GM04503 (cell line): ENCODE measurements at places on chromosomes 12 and 14.

DNA sequence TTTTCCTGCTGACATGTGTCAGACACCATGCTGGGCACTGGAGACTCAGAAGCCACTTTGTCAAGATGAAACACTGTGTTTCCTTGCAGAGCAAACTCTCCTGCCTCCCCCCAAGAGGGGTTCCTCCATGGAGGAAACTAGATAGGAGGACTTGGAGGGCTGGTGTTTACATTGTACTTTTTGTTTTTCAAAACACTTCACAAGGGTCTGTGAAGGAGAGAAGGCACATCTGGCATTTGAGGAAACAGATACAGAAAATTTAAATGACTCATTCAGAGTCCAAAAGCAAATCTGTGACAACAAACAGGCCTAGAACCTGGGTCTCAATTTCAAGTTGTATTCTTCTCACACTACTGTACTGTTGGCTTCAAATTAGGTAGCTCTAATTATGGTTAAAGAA lies 6.7 kb upstream of the CDKL1 start:
- DNase-seq = no peak

- DNase-seq = no peak
Measured at GRCh38 chr14:94317259-94317658, 5.9 kb downstream of the SERPINA6 start.

DNA sequence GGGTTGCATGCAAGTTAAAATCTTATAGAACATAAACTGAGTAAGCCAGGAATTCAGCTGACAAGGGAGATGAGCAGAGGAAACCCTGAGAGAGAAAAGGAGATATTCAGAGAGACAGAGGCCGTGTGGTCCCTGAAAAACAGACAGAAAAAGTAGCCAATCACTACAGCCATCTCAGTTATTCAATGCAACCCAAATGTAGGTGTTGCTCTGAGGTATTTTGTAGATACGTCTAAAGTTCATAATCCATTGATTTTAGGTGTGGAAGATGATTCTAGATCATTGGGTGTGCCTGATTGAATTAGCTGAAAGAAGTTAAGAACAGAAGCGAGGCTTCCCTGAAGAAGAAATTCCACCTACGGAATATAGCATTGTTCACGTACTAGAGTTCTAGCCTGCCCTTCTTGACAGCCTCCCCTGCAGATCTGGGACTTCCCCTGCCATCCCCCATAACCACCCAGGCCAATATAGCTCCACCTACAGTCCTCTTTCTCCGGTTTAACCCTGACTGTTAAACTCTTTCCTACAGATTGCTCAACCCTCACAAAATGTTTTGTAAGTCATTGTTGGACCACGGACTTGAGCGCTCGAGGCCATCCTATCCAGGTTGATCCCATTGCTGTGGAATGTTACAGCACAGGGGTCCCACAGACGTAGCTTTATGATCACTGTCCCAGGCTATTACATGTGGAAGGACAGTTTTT lies 21.7 kb downstream of the AICDA start:
- no peak for DNase-seq

- DNase-seq = no peak
Measured at GRCh38 chr12:6376079-6376869, 911 bp upstream of the SCNN1A start.

DNA sequence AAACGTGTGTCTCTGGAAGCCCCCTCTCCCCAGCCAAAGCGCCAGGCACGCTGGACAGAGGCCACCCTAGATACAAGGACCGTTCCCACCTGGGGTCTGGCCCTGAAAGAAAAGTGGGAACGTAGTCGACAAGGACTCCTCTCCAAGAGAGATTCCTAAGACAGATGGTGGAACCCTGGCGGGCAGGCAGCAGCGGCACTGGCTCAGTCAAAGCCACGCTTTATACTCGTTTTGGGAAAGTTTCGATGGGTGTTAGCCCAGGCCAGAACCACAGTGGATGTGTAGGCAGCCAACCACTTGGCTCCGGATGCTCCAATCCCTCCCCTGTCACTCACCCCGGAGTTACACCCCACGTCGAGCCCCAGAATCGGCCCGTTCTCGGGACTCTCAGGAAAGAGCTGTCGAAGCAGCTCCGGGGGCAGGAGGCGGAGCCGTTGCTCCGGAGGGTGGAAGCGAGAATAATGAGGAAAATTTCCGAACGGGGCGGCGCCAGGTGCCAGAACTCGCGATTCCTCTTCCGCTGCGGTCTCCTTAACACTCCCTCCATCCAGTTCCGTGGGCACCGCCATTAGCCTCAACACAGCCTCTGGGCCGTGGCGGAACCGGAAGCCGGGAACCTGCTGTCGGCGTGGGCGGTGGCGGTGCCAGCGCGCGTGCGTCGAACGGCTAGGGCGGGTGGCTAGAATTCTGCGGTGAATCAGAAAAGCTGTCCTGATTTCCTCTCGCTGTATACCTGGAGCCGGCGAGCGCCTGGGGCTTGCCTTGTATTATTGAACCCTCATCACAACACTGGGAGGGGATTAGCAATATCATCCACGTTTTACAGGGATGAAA lies at the start of gene BCDIN3D:
BCDIN3D (minus strand) TSS at position 588 of the 834 bp plus-strand sequence; CDS start at position 569, 19 bp downstream.
- peak; percentile 61 for DNase-seq

DNA sequence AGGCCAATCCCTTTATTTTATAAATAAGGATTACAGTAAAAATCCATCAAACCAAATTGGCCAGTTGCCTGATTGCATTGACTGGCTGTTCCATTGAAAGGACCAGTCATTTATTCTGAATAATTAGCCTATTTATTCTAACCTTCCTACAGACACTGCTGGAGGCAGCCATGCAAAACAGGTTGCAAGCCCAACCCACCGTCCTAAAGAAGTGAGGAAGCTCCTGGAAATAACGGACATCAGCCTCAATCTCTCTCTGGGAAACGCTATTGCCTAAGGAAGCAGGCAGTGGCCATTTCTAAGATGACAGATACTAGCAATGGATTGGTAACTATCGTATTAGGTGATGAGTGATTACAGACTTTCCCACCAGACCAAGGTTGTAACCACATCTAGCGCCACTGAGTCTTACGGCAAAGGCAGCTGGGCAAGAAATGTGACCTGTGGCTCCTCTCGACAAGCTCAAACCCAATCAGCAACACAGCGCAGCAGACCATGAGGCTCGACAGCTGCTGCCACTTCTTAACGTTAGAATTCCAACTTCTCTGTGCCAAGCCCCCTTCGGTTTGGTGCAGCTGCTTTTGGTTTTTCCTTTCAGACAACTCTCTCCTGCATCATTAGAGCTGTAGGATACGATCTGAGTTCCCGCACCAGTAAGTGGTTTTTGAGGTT lies 134.2 kb downstream of the KCNK10 start:
- DNase-seq = no peak

DNA sequence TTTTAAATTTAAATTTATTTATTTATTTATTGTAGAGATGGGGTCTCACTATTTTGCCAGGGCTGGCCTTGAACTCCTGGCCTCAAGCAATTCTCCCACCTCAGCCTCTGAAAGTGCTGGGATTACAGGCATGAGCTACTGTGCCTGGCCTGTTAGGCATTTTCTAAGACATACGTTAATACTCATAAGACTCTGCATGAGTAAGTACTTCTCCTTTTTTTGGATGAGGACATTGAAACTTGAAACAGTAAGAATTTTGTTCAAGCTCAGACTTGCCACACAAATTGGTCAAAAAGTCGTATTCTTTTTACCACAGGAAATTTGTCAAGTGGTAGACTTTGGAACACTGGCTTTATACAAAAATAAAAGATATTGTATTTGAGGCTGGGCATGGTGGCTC lies 187.4 kb upstream of the RASSF8 start:
- DNase-seq = no peak

- DNase-seq = no peak
Measured at GRCh38 chr14:68238551-68238950, 419.0 kb downstream of the RAD51B start.

DNA sequence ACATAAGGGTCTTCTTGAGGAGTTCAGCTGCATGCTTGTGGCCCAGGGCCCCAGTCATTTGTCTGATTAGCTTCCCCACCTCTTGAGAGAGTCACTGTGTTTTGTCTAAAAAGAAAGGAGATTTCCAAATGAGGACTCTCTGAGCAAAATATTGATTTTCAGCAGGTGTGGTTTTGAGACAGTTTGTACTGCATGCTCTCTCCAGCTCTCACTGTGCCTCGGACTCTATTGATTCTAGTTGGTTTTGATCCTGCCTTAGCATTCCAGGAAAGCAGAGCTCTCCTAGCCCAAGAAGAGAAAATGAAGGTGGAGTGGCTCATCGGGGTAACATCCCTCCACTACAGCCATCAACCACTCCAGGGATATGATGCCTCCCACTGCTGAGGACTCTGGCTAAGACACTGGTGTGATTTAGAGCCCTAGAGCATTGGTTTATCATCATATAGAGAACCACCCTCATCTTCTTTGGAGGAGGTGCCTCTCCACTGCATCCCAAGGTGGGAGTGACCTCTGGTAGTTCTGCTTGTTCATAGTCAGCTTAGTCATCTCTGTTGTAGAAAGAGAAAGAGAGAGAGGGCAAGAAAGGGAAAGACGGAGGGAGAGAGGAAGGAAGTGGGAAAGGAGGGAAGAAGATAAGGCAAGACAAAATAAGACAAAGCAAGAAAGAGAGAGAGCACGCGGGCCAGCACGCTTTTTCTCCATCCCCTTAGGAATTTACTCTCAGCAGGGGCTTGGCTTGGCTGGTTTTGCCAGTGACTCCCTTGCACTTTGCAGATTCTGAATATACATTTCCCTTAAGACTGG lies 365.6 kb downstream of the DPF3 start:
- no peak for DNase-seq

- DNase-seq = no peak
Measured at GRCh38 chr14:90649083-90649482, 167.1 kb downstream of the TTC7B start.

GRCh38 chr12:94644141-94644979 lies 6.0 kb downstream of the TMCC3 start:
- no peak for DNase-seq
